ENCODE measurements at places on chromosomes 2 and 18.

GRCh38 chr2:44766220-44766619 lies 175.3 kb upstream of the SIX3 start:
- DNase-seq = no peak

DNA sequence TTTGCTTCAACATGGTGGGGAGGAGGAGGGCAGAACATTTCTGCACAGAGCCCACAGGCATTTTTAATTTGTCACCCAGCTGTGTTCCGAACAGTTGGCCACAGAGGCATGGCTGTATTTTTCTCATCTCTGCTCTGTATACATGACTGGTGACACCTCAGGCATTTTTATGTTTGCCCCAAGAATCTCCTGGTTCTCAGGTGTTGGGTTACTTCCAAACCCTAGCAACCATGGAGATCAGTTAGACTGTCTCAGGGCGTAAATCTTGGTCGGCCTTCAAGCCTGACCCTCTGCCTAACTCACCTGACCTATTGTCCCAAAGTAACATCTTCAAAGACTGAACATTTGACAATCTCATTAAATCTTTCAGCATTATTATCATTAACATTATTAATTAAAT lies 100.0 kb downstream of the ABCA12 start:
- DNase-seq = no peak

GRCh38 chr2:187442378-187442777 lies 5.7 kb downstream of the CALCRL start:
- no peak for DNase-seq

- DNase-seq = peak; percentile 44
These were observed 29.7 kb upstream of the ALLC start for GRCh38 chr2:3628241-3628679.

DNA sequence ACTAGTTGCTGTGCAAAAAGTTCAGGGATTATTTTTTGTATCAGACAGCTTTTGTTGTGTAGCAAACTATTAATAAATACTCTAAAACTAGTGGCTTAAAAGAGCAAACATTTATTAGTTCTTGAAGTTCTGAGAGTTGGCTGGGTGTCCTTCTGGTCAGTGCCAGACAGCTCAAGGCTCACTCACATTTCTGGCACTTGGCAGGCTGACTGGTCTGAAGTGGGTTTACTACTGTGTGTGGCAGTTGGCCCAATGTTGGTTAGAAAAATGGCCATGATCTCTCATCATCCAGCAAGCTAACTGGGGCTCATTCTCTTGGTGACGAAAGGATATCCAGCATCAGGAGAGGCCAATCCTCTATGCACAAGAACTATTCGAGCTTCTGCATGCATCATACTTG lies 71.4 kb upstream of the ZNF385B start:
- no peak for DNase-seq

DNA sequence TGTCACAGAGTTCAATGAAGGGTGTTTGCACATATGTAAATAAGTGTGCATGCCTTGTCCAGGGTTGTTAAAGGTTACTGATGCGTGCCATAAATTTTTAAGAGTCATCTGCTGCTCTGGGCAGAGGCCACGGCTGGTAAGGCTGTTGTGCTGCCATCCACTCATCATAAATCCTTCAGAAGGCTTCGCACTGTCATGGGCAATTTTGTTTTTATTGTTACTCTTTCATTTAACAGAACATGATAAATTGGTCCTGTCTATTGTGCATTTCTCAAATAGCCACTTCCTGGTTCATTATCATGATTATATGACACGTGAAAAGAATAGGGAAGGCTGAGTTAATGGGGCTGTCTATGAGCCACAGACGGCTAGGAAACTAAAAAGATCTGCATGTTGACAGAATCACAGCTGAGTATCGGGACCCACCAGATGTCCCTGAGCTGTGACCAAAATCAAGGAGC lies 634.3 kb upstream of the SOX11 start:
- no peak for DNase-seq

GRCh38 chr2:216774620-216775019 lies 79.3 kb upstream of the IGFBP5 start:
- no peak for DNase-seq

GRCh38 chr18:48028696-48029095 lies 98.2 kb upstream of the SMAD2 start:
- DNase-seq = no peak

- DNase-seq = no peak
These were observed 317.5 kb downstream of the TMX3 start for GRCh38 chr18:68397241-68398035.

- no peak for DNase-seq
These were observed 15.4 kb downstream of the HK2 start for GRCh38 chr2:74849228-74849892.

DNA sequence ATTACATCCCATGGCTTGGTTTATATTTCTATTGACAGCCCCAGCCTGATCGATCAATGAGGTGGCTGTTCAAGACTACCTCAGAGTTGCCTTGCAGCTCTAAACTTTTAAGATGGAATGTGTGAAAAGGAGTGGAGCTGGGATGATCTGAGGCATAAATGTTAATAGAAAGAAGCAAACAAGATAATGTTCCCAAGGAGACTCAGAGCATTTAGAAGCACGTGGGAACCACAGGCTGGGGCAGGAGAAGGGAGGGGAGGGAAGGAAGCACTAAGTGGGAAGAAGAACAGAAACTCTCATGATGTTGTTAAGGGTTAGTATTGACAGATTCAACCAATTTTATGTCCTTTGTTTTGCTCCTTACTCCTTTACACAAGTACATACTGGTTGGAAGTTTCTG lies 28.8 kb upstream of the LRATD1 start:
- DNase-seq = no peak

DNA sequence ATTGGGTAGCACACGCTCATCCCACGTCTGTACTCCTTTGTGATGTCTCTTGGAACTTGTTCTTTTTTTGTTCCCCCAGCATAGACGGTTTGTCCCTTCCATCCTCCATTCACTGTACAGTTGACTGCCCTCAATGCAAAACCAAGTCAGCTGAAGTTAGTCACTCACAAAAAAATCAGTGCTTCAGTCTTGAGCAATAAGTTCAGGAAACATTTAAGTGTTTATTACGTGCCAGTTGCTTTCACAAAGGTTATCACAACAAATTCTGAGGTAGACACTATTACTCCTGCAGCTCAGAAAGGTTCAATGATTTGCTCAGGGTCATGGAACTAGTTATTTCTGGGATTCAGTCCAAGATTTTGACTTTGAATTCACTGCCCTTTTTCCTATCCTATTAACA lies 102.2 kb downstream of the PDE1A start:
- DNase-seq = no peak

- DNase-seq = no peak
These were observed 42.3 kb upstream of the MRPL33 start for GRCh38 chr2:27729198-27729597.

- DNase-seq = no peak
These were observed 162.3 kb upstream of the REV1 start for GRCh38 chr2:99651930-99652670.

GRCh38 chr2:649426-650342 lies 27.5 kb downstream of the TMEM18 start:
- DNase-seq = peak; percentile 29

DNA sequence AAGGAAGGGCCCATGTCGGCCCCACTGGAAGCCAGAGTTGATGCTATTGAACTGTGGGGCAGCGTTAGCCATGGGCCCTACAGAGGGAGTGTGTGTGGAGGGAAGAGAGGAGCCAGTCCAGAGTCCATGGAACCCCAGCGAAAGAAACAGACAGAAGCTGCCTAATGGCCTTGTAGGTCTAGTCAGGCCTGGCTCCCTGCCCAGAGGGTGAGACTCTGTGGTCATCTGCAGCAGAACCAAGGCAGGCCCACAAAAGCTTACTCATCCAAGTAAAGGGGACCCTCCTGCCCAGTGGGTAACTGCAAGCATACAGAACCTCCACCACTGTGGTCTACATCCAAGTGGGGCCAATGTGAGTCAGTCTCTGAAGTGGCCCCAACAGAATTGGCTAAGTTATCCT lies 439.8 kb downstream of the TGIF1 start:
- DNase-seq = no peak

- no peak for DNase-seq
These were observed 24.4 kb downstream of the TFCP2L1 start for GRCh38 chr2:121260370-121261154.

DNA sequence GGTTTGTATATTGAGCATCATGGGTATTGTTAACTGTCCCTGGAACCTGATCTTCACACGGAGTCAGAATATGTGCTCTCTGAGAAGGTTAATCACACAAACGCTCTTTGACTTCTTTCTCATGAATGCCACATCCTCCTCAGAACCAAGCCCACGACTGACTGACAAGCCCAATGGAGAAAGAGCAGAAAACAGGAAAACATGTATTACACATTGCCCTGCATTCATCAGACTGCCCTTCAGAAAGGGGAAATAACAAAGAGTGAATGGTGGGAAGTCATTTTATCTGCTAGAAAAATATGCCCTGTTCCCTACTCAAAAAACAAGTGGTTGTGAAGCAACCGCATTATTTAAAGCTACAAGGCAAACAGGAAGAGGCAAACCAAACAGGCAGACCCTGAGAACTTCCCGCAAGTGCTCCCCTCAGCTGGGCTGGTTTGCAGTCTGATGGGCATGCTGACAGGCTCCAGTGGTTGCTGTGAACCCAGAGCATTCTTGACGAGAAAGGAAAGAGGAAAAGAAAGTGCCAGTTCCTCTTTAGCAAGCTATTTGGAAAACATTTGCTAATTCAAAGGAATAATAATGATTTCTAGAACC lies 172.9 kb upstream of the SETBP1 start:
- DNase-seq = no peak

- no peak for DNase-seq
These were observed 17.7 kb upstream of the CHRNA1 start for GRCh38 chr2:174781996-174782395.

GRCh38 chr2:48397281-48397680 lies 132.7 kb upstream of the STON1 start:
- DNase-seq = no peak

GRCh38 chr2:227608561-227609338 lies 5.9 kb downstream of the SCYGR3 start:
- no peak for DNase-seq

- DNase-seq = no peak
These were observed 106.8 kb upstream of the FN1 start for GRCh38 chr2:215542690-215543089.

Data from H1 (cell line).